Activated naive CD4-positive, alpha-beta T cell treated with anti-CD3 and anti-CD28 coated beads, Interleukin-2, amount 50 U/mL, for 72 hours (primary cell): ENCODE measurements at places on chromosomes 16 and 17. TPM values are rescaled to one million over a fixed set of nuclear protein-coding genes. Genes with fewer than 3 reads are reported as not detected.

- no peak for DNase-seq
Observed at GRCh38 chr16:17691106-17691898, 220.5 kb upstream of the XYLT1 start.

C17orf50 gene
- not detected for total RNA-seq

- no peak for DNase-seq
Observed at GRCh38 chr17:27568811-27569210, 62.2 kb upstream of the LGALS9 start.

GRCh38 chr17:32523827-32524552 lies 37.2 kb downstream of the CDK5R1 start:
- no peak for DNase-seq

DNA sequence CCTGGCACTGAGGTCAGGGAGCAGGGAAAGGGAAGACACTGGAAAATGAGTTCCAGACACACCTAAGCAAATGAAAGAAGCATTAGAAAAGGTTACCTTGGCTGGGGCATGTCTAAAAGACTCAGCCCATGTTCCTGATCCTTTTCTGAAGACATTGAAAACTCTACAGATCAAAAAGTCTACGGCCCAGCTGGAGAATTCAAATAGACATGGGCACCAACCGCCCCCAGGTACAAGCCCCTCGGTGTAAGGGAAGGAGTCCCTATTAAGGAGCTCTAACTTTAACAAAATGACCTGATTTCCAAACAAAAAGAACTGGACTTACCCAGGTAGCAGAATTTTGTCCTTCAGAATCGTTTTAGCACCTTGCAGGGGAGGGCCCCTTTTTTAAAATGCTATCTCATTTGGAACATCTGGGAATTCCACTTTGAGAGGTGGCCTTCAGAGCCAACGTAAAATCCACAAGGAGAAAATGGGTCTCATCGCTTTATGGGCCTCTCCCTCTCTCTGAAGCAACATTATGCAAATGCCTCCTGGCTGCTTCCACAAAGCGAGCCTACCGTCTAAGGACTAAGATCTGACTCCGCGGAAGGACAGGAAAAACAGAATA lies 43.6 kb upstream of the RBFOX3 start:
- no peak for DNase-seq

- DNase-seq = no peak
Observed at GRCh38 chr16:74607962-74608356, 1.0 kb upstream of the GLG1 start.

RGS11 gene
- total RNA-seq = not detected

DNA sequence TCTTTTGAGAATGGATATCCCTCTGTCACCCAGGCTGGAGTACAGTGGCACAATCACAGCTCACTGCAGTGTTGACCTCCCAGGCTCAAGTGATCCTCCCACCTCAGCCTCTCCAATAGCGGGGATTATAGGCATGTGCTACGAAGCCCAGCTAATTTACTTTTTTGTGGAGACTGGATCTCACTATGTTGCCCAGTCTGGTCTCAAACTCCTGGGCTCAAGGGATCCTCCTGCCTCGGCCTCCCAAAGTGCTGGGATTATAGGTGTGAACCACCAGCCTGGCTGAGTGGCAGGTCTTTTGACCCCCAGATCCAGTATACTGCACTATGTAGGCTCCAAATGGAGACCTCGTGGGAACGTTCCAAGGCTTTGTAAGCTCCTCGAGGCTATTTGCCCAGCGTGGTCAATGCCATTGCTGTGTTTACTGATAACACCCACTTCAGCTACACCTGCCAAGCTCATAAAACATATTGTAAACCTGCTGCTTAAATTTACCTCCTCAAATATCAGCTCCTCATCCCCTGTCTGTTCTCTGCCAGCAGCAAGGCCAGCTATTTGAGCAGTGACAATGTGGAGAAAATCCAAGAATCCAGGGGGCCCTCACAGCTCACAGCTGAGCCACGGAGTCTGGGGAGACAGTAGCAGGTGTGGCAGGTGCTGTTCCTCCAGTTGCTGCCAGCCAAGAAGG lies 16.2 kb upstream of the KIFC3 start:
- DNase-seq = no peak
